Fibroblast of skin of left quadriceps (primary cell): ENCODE measurements at places on chromosomes 1 and 21.

DNA sequence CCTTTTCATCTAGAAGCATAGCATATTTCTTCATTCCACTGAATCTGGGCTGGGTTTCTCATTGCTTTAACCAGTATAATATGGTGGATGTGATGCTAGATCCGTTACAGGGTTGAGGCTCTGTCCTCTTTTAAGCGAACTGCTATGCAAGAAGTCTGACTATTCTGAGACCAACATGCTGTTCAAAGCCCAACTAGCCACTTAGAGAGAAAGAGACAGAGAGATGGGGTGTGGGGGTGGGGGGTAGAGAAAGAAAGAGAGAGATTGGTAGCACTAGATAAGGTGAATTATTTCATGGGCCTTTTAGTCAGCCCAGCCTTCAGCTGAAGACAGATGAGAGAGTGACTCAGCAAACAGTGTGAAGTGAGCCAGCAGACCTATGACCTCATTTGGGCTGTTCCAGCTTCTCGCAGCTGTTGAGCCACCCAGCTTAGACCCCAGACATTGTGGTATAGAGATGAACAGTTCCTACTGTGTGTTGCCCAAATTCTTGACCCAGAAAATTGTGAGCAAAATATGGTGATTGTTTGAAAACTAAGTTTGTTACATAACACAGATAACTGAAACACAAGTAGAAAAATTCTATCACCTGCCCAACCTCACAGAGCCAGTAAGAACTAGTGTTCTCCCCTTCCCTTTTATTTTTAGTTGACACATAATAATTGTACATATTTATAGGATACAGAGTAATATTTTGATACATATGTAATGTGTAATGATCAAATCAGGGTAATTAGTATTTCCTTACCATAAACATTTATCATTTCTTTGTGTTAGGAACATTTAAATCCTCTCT lies 40.7 kb upstream of the PRKACB start:
- peak; percentile 64 for DNase-seq

DNA sequence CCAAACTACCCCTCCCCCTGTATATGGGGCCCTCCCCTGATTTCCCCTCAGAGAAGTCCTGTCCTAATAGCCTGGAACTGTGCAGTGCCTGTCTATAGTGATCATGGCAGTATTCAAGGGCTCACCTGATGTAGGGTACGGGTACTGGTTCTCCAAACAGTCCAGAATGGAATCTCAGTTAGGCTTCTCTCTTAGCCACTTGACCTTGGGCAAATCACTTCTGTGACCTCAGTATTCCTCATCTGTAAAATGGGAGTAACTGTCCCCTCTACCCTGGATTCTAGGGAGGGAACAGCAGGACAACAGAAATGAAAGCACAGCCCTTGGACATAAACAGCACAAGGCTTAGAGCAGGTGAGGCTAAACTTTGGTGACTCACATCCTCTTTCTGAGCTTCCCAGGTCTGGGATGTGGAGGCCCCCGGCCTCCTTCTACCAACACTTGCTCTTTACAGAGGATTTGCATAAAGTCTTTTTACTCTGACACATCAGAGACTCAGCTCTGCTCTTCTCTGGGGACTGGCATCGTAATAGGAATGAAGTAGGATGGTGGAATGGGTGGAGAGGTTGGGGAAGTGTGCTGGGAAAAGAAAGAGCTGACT lies 20.0 kb upstream of the PDZK1IP1 start:
- no peak for DNase-seq

DNA sequence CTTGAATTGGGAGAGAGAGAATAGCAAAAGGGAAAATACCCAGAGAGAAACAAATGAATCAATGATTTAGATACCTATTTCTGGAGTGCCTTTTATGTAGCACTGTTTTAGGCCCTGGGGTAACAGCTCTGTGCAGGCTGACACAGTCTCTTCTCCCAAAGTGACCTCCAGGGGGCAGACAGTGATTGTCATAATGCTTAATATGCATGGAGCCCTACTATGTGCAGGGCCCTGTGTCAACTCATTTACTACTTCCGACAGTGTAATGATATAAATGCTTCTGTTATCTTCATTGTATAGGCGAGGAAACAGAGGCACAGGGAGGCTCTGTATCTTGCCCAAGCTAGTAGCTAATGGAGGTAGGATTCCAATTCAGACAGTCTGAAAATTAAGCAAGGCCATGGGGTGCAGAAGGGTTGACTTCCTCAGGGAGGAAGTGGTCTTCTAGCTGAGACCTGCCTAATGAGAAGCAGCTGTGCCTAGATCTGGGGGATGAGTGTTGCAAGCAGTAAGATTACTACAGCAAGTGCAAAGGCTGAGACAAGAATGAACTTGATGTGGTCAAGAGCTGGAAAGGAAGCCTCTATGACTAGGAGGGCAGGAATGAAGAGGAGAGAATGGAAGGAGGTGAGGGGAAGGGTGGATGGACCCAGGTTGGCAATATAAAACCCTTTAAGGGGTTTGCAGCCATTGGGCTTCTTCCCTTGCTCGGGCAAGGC lies 16.2 kb upstream of the SERINC2 start:
- peak; percentile 92 for DNase-seq

DNA sequence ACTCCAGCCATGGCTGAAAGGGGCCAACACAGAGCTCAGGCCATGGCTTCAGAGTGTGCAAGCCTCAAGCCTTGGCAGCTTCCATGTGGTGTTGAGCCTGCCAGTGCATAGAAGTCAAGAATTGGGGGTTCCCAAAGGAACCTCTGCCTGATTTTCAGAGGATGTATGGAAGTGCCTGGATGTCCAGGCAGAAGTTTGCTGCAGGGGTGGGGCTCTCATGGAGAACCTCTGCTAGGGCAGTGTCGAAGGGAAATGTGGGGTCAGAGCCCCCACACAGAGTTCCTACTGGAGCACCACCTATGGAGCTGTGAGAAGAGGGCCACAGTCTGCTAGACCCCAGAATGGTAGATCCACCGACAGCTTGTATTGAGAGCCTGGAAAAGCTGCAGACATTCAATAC lies 29.8 kb upstream of the CD55 start:
- no peak for DNase-seq

- DNase-seq, result no peak
These were observed 9.3 kb downstream of the CD58 start for GRCh38 chr1:116561563-116561962.

- DNase-seq, result no peak
These were observed 125.4 kb downstream of the EIF4G3 start for GRCh38 chr1:21051177-21051825.

DNA sequence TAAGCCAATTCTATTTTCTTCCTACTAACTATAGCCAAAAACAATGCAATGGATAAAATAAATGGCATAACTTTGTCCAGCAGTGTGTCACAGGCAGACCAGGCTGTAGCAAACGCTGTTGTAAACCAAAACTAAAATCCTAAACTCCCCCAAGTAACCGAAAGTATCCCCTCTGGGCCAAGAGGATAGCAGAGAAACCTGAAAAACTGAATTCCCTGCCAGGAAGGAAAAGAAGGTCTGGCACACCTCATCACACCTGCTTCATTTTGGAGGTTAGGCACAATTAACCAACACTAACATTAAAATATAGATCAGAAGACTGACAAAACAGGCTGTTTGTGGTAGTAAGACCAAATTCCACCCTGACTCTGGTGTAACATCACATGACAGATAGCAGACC lies 356.8 kb upstream of the C1orf87 start:
- DNase-seq, result no peak
